Fibroblast of skin of left quadriceps (primary cell): ENCODE measurements at places on chromosomes 7 and 10.

- no peak for DNase-seq
Observed at GRCh38 chr10:23918839-23919238, 290.1 kb upstream of the KIAA1217 start.

- DNase-seq, result no peak
Observed at GRCh38 chr10:29227201-29227600, 61.7 kb upstream of the LYZL1 start.

- DNase-seq, result no peak
Observed at GRCh38 chr7:1987591-1988532, 244.9 kb downstream of the MAD1L1 start.

GRCh38 chr7:73742338-73742752 lies 3.7 kb upstream of the ABHD11 start:
- no peak for DNase-seq

DNA sequence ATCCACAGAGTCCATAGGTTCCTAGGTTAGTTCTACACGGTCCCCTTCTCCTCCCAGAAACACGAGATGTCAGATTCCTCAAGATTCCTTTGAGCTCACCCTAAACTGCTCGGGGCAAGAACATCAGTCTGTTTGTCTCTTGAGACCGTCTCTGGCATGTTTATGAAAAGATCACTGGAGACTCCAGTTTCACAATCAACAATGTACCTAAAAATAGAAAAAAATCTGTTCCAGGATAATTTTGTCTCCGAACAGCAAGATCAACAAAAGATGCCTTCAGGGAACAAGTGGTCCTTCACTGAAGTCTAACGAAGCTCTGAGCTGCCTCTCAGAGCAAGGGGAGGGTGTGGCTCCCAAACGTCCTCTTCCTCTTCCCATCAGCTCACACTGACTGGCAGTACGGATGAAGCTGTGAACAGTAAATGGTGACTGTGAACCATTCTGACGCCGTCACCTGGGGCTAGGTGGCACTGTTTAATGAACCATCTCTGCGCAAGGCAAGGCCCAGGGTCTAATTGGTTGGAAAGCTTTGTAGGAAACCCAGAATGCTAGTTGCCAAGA lies 156.2 kb upstream of the LYZL1 start:
- DNase-seq, result no peak
